Effector CD4-positive, alpha-beta T cell (primary cell): ENCODE measurements at places on chromosomes 16 and 17.

- no peak for DNase-seq
These were observed 14.2 kb downstream of the SPHK1 start for GRCh38 chr17:76398523-76399174.

DNA sequence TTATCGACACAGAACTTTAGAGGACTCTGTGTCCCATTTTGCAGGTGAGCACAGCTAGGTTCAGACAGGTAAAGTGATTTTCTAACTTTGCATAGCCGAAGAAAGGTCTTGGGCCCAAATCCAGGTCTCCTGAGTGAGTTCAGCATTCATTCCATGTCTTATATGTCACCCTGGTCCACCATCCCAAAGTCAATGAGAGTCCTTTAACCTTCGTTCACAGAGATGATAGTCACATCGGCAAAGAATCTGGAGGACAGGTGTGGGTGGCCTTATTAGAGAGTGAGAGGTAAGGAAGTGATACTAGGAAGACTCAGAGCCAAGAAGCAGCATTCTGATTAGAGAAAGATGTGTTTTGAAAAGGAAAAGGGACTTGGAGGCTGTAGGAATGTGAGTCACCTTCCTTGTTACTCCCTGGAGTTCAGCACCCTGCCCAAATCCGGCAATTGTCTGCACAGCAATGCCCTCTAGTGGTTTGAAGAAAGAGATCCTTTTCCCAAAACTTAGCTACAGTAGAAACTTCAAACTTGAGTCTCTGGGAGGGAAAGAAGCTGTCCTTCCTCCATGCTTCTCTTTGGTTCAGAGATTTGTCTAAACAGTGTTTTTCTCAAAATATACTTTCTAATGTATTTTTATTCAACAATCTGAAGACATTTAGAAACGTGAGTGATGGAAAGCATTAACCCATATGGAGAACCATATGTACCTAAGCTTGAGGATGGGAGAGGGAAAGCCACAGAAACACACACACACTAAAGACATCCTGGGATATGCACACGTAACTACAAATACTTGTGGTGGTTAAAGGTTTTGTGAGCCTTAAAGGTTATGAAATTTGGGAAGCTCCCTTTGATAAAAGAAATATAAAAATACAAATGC, 96.4 kb upstream of the SHISA6 start:
- no peak for DNase-seq

- no peak for DNase-seq
These were observed 225.6 kb downstream of the MSI2 start for GRCh38 chr17:57481910-57482391.

DNA sequence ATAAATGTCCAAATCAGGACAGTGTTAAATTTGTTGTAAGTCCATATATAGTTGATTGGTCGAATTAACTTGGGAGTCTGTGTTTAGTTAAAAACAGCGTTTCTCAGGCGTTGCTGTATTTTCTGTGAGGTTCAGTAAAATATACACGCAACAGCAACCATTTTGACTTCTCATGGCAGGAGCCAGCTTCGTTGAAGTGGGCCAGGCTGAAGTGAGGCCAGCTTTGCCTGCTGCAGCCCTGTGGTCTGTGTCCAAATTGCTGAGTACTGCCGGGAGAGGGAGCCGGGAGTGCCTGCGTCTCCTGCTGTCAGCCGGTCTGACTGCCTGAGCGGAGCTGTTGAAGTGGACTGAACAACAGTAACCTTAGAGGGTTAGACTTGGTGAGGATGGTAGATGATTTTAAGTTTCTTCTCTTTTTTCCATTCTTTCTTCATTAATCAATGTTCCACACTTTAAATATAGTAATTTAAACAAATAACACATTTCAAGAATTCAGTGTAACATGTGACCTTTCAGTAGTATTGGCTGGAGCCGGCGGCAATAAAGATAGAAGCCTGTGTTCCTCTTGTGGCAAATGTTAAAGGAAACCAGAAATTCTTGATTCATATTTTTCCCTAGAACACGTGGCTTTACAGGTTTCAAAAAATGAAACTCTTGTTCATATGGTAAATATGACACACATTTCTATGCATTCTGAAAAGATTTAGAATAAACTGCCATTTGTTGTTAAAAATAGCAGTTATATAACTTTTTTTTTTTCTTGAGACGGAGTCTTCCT, 37.0 kb upstream of the ZNF750 start:
- DNase-seq, result no peak

- DNase-seq, result no peak
These were observed 9.8 kb upstream of the RABEP1 start for GRCh38 chr17:5272322-5272721.

DNA sequence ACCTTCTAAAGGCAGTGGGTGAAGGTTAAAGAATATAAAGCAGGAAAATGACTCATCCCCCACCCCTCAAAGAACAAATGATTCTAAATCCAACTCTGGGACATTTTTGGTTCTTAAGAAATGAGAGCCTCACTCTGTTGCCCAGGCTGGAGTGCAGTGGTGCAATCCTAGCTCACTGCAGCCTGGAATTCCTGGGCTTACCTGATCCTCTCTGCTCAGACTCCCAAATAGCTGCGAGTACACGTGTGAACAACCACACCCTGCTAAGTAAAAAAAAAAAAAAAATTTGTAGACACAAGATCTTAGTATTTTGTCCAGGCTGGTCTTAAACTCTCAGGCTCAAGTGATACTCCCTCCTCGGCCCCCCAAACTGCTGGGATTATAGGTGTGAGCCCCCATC, 298.8 kb upstream of the MAF start:
- no peak for DNase-seq

GRCh38 chr16:71264299-71264698, 24.9 kb downstream of the CMTR2 start:
- no peak for DNase-seq

DNA sequence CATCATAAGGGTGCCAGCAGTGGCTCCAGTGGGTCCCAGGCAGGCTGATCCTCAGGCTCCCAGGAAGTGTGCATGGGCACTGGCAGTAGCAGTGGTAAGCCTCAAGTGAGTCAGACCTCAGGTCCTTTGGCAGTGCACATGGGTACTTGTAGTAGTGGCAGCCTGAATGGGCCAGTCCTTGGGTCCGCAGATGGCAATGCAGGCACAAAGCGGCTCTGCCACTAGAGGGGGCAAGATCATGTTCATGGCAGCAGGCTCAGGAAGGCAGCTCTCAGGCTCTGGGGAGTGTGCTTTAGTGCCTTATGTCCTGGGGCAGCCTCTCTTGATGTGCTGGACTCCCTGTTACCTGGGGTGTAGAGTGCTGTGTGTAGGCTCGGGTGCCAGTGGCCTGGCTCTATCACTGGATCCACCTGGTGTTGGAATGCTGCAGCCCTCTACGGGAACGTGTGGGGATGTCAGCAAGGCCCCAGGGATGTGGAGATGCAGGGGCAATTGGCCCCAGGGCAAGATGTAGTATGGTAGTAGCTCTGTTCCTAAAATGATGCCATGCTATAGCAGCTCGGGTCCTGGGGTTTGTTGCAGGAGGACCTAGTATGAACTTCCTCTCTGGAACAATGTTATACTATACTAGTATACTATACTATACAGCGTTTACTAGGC, 11.0 kb downstream of the ACSM3 start:
- peak; percentile 35 for DNase-seq

- DNase-seq, result no peak
These were observed 46.5 kb downstream of the GPRC5B start for GRCh38 chr16:19837984-19838707.

DNA sequence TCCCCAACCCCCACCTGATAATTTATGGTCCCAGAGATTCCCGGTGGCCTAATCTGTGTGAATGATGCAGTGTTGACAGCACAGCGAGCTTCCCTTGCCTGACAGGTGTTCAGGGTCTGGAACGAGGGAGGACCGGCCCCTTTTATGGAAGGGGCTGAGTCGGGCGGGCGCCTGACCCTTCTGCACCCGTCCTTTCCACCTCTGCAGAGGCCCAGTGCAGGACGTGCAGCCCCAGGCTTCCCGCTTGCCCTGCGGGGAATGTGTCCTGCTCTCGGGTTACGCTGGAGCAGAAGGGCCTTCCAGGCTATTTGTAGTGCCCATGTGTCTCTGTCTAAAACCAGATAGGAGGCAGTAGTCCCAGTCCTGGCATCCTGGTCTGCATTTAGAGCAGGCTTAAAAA, 16.2 kb downstream of the SMTNL2 start:
- DNase-seq, result no peak

GRCh38 chr17:1027044-1027443, 30.1 kb downstream of the TIMM22 start:
- no peak for DNase-seq

DNA sequence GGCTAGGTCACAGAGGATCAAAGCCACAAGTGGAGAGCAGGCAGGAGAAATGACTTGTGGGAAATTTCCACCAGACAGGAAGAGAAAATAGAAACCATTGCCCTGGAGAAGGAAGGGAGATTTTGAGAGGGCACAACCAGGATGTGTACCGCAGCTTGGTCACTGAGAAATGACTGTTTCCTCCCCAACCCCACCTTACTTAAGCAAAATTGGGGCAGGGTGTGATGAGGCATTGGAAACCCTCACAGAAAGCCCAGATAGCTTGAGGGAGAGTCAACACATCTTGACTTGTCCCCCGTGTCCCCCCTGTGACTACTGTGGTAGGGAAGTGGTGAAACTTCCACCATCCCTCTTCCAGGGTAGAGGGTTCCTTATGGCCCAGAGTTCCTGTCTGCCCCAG, 113.5 kb upstream of the FAM20A start:
- no peak for DNase-seq

- DNase-seq, result no peak
These were observed 564.5 kb downstream of the CDH8 start for GRCh38 chr16:61471737-61472136.

DNA sequence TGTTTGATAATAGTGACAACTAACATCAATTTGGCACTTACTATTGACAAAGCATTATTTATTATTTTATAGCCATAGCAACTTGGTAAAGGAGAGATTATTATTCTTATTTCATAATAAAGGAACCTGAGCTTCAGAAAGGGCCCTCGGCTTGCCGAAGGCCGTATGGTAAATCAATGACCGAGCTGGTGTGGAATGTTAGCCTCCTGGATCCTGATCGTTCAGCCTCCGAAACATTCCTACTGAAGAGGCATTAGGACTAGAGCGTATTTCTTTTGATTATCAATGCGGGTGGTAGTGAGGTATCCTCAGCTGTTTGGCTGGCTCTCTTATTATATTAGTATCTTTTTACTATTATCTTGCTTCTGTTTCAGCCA, 199.3 kb upstream of the TBX2 start:
- no peak for DNase-seq

DNA sequence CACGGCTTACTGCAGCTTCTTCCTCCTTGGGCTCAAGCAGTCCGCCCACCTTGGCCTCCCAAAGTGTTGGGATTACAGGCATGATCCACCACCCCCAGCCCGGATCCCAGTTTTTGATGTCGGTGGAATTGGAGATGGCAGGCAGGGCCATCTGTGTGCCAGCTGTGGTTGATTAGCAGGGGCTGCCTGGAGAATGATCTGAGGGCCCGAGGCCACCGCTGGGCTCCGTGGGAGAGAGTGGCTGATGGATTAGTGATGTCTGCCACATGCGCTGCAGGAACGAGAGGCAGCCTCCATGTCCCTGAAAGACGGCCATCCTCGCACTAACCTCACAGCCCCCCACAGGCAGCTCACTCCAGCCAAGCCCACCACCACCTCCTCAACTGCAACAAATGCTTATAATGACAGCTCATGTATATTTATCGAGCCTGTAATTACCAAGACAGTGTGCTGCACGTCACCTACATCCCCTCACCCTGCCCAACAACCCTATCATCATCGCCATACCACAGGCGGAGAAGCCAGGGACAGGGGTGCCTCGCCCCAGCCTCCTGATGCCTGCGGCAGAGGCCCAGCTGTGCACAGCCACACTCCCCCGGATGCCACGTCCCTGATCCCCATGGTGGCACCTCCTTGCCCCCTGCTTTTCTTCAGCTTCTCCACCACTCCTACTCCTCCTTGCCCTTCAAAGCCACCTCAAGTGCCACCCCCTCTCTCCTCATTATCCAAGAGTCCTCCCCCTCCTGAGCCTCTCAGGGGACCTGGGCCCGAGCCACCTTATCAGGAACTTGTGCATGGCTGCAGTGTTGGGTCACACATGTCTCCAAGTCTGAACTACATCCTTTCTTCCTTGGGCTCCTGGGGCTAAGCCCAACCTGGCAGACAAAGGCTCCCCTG, 33.2 kb downstream of the ACTG1 start:
- DNase-seq, result no peak

DNA sequence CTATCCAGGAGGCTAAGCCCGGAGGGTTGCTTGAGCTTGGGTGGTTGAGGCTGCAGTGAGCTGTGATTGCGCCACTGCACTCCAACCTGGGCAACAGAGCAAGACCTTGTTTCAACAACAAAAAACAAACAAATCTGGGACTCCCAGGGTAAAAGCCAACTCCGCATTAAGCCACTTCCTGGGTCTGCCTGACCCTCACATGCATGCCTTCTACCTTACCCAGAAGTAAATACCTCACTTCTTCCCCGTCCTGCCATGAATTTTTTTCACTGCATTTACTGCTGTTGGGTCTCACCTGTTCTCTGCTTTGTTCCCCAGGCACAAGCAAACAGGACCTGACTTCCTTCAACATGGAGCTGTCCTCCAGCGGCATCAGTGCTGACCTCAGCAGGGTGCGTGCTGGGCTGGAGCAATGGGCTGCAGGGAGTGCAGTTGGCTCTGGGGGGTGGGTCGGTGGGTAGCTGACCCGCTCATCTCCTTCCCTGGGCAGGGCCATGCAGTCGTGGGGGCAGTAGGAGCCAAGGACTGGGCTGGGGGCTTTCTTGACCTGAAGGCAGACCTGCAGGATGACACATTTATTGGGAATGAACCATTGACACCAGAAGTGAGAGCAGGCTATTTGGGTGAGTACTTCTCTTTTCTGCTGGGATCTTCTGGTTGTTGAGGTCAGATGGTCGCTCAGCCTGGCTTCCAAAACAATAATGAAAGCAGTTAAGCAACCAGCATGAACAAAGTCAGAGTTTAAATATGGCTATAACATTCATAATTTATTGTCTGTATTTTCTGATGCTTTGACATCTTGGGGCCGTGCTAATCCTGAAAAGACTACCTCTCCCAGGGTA, 16.4 kb downstream of the ITGAL start:
- DNase-seq, result no peak

GRCh38 chr16:72744076-72744793, 303.7 kb downstream of the ZFHX3 start:
- DNase-seq, result no peak

DNA sequence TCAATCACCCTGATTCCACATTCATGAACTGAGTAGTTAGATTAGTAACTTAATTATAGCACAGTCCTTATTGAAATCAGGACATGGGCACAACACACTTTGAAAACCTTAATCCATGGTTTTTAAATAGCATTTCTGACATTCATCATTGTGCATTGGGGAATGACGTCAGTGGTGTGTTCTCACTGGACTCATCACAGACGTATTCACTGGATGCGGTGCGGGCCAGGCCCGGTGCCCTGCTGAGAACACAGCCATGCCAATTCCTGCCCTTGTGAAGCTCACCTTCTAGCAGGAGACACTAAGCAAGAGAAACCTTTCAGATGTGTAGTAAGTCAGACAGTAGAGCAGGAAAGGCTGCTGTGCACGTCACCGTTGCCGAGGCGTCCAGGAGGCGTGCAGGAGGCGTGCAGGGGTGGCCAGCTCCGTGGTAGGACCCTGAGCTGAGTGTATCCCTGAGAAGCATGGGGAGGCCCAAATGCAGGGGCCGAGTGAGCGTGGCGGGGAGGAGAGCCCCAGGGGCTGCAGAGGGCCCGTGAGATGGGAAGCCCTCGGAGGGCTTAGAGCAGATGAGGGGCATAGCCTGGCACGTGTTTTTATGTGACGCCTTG, 12.9 kb downstream of the BANP start:
- DNase-seq, result no peak
